SJSA1 (cell line): ENCODE measurements at places on chromosomes 2 and 18. TPM values are rescaled to one million over a fixed set of nuclear protein-coding genes. Genes with fewer than 3 reads are reported as not detected.

HAAO gene
- not detected in 2 replicates for total RNA-seq

MAP2 gene
- total RNA-seq: 0.21 and 0.34 TPM in 2 replicates

AMER3 gene
- total RNA-seq: not detected in 2 replicates

CERKL gene
- 0.11 TPM in 1 of 2 replicates, not detected in the other for total RNA-seq

DNAJC27 gene
- total RNA-seq: 2.8 and 4.4 TPM in 2 replicates

WNT10A gene
- not detected in 2 replicates for total RNA-seq

OBSL1 gene
- 53.1 and 55.3 TPM in 2 replicates for total RNA-seq

WDSUB1 gene
- 8.4 and 9.9 TPM in 2 replicates for total RNA-seq

GAREM1 gene
- total RNA-seq: 2.9 and 5.1 TPM in 2 replicates

CAPN14 gene
- 0.41 TPM in 1 of 2 replicates, not detected in the other for total RNA-seq

HOXD8 gene
- total RNA-seq: 13.0 and 16.8 TPM in 2 replicates

APOB gene
- total RNA-seq: not detected in 2 replicates

FOXI3 gene
- total RNA-seq: not detected in 2 replicates

RAB27B gene
- total RNA-seq: 0.88 and 1.1 TPM in 2 replicates

LYG2 gene
- not detected in 2 replicates for total RNA-seq

ZSWIM2 gene
- total RNA-seq: not detected in 2 replicates

CYTIP gene
- total RNA-seq: not detected in 2 replicates

PRKAG3 gene
- not detected in 2 replicates for total RNA-seq

IL18RAP gene
- not detected in 2 replicates for total RNA-seq

MC4R gene
- not detected in 2 replicates for total RNA-seq

NDUFAF7 gene
- 9.8 and 16.6 TPM in 2 replicates for total RNA-seq

STK36 gene
- 7.9 and 8.5 TPM in 2 replicates for total RNA-seq

PTPRN gene
- total RNA-seq: 4.2 and 4.9 TPM in 2 replicates

ATP5MC3 gene
- total RNA-seq: 374 and 424 TPM in 2 replicates

RFX8 gene
- 0.68 TPM in 1 of 2 replicates, not detected in the other for total RNA-seq

RNF152 gene
- 15.0 and 18.0 TPM in 2 replicates for total RNA-seq

CDH2 gene
- 47.2 and 75.7 TPM in 2 replicates for total RNA-seq

STK17B gene
- total RNA-seq: 41.5 and 52.3 TPM in 2 replicates

MEP1B gene
- not detected in 2 replicates for total RNA-seq

TANC1 gene
- 11.6 and 26.5 TPM in 2 replicates for total RNA-seq

TEX44 gene
- not detected in 2 replicates for total RNA-seq

SAG gene
- total RNA-seq: not detected in 2 replicates

STPG4 gene
- total RNA-seq: not detected in 2 replicates

GNAL gene
- 1.9 and 5.5 TPM in 2 replicates for total RNA-seq

KIAA2012 gene
- total RNA-seq: 0.03 TPM in 1 of 2 replicates, not detected in the other

SLC19A3 gene
- total RNA-seq: not detected in 2 replicates

GAREM2 gene
- total RNA-seq: 0.05 TPM in 1 of 2 replicates, not detected in the other

ANKZF1 gene
- 13.9 and 15.2 TPM in 2 replicates for total RNA-seq

DCC gene
- total RNA-seq: not detected in 2 replicates

SNED1 gene
- 18.3 and 24.9 TPM in 2 replicates for total RNA-seq

EML6 gene
- 1.3 TPM in 1 of 2 replicates, not detected in the other for total RNA-seq

RTP5 gene
- not detected in 2 replicates for total RNA-seq

GAL3ST2 gene
- total RNA-seq: not detected in 2 replicates

CD8B2 gene
- total RNA-seq: not detected in 2 replicates

NOL4 gene
- total RNA-seq: not detected in 2 replicates

ABCB6 gene
- 19.1 and 22.2 TPM in 2 replicates for total RNA-seq

POTEI gene
- not detected in 2 replicates for total RNA-seq

ZC3H15 gene
- 81.7 and 96.7 TPM in 2 replicates for total RNA-seq

EHD3 gene
- 3.0 and 8.1 TPM in 2 replicates for total RNA-seq
